ENCODE measurements at places on chromosomes 1 and 21.

GRCh38 chr21:35427320-35428000, 378.4 kb upstream of the RUNX1 start:
- no peak for DNase-seq

DNA sequence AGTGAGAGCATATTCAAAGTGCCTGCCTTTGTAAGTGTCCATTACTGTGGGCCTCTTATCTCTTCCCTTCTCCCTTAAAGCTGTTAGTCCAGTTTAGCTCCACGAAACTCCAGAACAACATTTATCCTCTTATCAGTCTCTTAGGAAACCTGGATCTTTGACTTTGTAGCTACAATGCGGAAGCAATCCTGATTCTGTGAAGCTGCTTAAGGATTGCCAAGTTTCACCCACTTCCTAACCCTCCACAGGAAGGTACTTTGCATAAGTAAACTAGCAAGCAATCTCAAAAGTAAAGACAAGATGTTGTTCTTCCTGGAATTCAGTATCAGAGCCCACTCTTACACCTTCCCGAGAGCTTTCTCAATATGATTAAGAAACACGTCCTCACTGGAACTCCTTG, 164.9 kb upstream of the USP25 start:
- no peak for DNase-seq

- DNase-seq, result no peak
Observed at GRCh38 chr1:163427279-163427678, 105.5 kb downstream of the NUF2 start.

DNA sequence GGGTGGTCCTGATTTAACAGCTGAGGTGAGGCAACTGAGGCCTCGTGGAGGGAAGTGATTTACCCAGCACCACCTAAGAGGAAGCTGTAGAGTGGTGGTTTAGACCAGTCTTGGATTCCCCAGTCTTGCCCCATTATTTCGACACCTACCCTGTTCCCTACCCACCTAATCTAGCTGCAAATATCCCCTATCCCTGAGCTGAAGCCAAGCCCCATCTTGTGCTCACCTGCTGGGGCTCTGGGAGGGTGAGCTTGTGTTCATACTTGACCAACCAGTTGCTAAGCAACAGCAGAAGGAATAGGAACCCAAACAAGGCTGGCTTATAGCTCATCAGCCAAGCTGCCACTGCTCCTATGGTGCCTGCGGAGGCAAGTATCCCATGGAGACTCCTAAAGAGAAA, 2.0 kb downstream of the TEX46 start:
- no peak for DNase-seq

DNA sequence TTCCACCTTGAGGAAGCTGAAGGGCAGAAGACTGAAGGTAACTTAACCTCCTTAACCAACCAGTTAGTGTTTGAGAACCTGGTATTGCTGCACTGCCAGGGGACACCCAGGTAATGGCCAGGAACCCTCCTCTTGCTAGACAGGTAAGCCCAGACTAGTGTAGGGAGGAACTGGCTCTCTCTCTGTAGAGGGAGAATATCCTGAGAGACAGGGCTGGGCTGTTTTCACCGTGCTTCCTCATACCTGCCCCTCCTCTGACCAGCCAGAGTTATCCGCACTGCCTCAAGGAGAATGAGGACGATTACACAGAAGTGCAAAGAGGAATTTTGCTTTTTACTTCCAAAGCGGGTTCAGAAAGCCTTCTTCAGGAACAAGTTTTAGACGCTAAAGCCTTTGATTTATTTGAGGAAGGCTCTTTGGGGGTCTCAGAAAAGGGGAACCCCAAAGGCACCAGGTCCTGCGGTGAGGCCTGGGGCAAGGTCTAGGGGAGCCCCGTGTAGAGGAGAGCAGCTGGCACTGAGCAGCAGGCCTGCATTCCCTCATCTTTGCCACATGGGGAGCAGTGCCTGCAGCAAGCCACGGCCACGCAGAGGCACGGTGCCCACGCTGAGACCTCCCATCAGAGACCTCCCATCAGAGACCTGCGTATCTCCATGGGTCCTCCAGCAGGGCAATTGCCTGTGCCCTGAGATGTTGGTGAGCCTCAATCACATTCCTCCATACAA, 13.5 kb downstream of the GNG4 start:
- no peak for DNase-seq

DNA sequence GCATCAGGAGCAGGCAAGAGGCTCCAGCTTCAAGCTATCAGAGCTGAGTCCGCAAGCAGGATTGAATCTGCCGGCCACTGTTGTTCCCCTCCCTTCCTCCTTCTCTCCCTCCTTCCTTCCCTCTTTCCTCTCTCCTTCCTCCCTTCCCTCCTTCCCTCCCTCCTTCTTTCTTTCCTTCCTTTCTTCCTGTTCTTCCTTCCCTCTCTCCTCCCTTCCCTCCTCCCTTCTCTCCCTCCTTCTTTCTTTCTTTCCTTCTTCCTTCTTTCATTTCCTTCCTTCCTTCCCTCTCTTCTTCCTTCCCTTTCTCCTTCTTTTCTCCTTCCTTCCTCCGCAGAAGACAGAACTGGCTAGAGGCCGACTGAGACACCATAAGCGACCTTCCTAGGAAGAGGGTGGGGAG, 534.0 kb downstream of the NPHP4 start:
- DNase-seq, result no peak

Data from stimulated activated CD4-positive, alpha-beta T cell treated with anti-CD3 and anti-CD28 coated beads, Interleukin-4, amount 100 ng/mL, for 4 hours (primary cell).